Stimulated activated CD8-positive, alpha-beta memory T cell treated with anti-CD3 and anti-CD28 coated beads, Interleukin-12 subunit alpha, Interleukin-12 subunit beta, amount 100 ng/mL, for 1 hour (primary cell): ENCODE measurements at places on chromosomes 16 and 17.

- no peak for DNase-seq
These were observed 16.0 kb downstream of the SLC38A8 start for GRCh38 chr16:84026606-84027005.

- no peak for DNase-seq
These were observed 8.5 kb downstream of the NAGPA start for GRCh38 chr16:5025171-5025632.

- DNase-seq, result no peak
These were observed 363.8 kb upstream of the HSBP1 start for GRCh38 chr16:83443972-83444371.

DNA sequence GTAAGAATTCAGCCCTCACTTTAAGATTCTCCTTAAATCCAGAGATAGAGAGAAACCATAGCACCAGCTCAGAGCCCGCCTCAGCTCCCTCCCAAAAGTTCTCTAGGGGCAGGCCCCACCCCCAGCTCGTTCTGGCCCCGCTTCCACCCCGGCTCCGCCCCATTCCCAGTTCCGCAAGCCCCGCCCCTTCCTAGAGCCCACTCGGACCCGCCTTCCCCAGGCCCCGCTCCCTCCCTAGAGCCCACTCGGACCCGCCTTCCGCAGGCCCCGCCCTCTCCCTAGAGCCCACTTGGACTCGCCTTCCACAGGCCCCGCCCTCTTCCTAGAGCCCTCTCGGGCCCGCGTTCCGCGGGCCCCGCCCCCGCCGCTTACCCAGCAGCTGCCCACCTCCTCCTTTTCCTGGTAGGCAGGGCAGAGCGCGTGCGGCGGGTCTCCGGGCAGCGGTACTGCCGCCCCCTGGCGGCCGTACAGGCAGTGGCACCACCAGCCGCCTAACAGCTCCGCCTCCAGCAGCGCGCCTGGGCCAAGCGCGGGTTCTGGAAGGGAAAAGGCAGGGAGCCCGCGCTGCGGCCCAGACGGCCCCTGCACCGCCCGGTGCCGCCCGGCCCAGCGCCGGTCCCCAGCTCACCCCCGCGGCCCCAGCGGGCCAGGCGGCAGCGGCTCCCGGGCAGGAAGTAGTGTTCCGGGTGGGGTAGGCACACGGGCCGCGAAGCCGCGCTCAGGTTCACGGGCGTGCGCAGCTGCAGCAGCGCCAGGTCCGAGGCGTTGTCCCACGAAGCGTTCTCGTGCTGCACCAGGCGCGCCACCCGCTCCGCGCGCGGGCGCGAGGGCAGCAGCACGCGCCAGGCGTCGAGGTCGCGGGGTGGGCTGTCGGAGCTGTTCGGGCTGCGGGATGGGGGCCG is 6.8 kb upstream of the PRSS8 start:
- DNase-seq, result peak; percentile 92

GRCh38 chr17:77147357-77147801 is 6.6 kb downstream of the SEC14L1 start:
- no peak for DNase-seq

DNA sequence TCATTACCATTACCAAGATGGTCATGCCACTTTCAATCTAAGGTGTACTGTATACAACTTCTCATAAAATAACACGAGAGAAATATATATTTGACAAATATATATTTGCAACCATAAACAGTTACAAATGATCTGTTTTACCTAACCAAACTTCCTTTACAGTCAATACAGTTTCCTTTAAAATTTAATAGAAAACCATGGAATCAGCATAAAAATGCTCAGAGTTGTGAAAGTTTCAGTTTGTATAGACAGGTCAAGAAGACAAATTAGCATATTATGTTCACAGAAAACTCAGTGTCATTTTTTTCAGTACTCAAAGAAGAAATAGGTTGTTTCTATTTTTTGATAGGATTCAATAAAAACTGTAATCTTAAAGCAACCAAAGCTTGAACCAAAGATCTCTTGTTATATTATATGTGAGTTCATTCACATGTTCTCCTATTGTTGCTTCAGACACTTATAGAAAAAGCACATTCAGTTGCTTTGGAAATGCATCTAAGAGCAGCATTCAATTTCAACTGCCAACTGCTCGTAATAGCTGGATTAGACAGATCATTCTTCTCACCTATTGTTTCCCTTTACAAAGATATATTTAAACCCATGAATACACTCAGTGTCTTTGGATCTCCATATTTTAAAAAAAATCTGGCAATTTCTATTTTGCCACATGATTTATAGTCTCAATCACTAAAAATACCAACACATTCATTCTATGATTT is 15.1 kb downstream of the SSH2 start:
- no peak for DNase-seq

DNA sequence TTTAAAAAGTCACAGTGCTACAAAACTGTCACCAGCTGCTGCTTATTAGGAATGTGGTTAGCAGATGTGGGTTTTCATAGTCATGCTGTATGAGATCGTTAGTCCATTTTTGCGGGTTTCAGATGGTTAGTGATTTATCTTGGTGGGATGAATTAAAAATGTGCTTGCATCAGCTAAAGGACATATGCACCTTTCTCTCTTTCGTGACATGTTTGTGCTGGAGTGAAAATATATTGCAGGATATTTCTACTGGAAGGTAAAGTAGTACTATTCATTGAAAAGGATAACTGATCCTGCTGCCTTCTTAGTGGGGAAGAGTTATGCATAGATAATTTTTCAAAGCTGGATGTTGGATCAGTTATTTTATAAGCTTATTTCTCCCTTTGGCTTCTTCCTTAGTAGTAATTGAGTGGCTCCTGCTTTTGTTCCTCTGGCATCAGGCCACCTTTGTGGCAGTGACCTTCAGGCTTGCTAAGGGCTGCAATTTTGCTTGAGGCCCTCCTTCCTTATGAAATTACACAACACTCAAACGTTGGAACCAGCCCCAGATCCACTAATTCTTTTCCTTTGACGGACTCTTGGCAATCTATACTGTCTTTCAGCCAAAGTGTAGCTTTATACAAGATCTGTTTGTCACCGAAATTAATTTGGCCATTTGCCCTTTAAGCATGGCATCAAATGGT is 7.5 kb upstream of the SNTB2 start:
- DNase-seq, result no peak

- no peak for DNase-seq
These were observed 14.0 kb downstream of the HS3ST3A1 start for GRCh38 chr17:13587487-13588338.

DNA sequence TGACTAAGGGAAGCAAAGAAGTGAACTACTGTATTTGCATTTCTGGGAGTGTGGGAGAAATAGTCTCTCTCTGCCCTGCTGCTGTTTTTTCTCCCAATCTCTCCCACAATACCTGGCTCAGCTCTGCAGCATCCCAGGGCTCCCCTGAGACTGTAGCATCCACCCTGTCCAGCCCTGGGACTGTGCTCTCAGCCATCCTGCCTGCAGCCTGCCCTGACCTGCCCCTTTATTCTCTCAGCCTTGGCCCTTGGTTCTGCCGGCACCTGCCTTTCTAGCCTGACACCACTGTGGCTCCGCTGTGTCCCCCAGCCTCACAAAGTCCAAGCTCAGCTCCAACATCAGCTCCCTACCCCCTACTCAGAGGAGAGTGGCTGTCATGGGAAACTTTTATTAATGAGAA is 1.9 kb downstream of the PDILT start:
- no peak for DNase-seq

DNA sequence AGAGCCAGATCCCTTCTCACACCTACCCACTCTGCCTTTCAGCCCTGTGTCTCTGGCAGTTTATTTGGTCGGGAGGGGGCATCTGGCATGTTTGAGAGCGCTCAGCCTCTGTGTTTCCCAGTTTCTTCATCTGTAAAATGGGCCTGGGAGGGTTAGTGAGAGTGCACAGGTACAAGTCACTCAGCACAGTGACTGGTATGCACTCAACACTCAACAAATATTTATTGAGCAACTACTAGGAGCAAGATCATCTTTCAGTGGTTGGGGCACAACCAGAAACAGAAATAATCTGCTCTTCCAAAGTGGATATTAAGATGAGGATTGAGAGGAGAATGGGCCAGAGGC is 13.7 kb upstream of the SRCIN1 start:
- no peak for DNase-seq

DNA sequence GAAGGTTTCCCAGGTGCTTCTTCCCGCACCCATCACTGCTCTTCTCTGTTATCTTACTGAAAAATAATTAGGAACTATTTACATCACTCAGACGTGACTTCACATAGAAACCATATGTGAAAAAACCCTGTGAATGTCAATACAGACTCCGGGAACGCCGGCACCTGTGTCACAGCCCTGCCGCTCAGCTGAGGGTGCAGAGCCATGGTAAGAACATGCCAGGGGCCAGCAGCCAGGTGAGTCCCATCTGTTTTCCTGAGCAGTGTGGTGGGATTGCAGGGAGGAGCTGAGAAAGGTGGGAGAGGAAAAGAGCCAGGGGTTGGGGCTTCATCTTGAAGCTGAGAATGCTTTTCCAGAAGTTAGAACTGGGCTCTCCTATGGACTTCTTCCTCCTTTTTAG is 13.7 kb downstream of the FOXF1 start:
- DNase-seq, result no peak

DNA sequence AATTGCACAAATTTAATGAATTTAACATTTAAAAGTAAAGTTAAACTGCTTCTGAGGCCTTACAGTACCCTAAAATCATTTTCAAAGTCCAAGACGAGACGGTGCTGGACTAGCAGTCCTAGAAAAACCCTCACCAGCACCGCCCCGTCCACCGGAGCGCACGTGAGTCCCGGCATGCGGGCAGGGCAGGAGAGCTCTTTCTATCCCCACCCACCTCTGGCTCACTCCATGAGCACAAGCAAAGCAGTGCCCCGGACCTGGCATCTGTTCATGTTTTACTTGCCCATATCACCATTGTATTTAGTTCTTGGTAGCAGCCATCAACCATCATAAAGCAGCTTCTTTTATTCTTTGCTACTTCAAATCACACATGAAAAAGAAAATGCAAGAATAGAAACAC is 41.7 kb downstream of the ANKRD11 start:
- DNase-seq, result no peak

- DNase-seq, result no peak
These were observed 33.8 kb downstream of the FA2H start for GRCh38 chr16:74740795-74741304.

DNA sequence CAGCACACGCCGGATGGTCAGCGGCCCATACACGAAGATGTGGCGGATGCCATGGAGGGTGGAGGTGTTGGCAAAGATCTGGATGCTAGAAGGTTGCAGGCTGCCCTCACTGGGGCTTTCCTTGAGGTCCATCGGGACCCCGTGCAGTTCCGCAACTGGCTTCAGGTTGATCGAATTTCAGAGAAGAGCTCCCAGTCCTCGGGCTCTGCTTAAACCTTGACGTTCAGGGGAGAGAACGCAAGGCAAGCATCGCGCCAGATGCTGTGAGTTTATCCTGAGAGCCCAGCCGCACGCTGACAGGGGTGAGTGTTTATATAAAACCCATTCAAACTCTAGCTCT is 98.7 kb upstream of the CCL2 start:
- no peak for DNase-seq

DNA sequence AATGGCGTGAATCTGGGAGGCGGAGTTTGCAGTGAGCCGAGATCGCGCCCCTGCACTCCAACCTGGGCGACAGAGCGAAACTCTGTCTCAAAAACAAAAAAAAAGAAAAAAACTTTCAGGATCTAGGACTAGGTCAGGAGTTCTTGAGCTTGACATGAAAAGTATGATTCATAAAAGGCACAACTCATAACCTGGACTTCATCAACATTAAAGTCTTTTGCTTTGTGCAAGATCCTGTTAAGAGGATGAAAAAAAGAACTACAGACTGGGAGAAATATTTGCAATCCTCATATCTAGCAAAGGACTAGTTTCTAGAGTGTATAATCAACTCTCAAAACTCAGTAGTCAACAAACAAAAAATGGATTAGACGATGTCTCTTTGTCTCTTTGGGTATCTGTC is 40.0 kb downstream of the TBC1D16 start:
- no peak for DNase-seq

DNA sequence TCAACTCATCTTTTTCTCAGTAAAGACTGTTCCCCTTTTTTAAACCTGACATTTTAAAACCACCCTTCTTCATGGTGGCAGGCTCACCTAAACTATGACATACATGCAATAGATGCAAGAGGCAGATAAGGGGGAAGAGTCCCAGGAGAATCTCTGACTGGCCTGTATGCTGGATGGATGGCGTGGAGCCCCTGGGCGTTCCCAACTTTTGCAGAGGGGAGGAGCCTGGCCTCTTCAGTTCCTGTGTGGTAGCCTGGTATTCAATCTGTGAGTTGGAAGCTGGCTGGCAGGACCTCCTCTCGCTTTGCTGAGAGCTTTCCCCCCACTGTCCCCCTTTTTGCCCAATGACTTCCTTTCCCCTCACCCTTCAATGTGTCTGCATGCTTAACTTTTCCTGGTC is 217.6 kb upstream of the CA10 start:
- DNase-seq, result no peak

DNA sequence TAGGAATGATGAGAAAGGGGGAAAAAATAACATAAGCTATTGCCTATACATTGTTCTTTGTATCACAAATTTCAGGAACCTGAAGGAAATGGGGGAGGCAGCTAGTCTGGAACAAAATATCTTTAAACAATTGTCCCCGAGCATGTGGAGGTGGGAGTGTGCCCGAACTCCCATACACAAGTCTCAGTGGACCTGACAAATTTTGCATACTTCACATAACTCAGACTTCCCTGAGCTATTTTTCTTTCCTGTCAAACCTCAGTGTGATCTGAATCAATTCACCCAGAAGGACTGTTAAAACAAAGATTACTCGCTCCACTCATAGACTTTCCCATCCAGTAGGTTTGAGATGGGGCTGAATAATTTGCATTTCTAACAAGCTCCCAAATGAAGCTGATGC is 1.6 kb upstream of the XPO6 start:
- DNase-seq, result no peak

- DNase-seq, result no peak
These were observed 85.3 kb downstream of the ENGASE start for GRCh38 chr17:79159926-79160325.

- DNase-seq, result no peak
These were observed 7.3 kb downstream of the ST6GALNAC2 start for GRCh38 chr17:76578376-76578775.

DNA sequence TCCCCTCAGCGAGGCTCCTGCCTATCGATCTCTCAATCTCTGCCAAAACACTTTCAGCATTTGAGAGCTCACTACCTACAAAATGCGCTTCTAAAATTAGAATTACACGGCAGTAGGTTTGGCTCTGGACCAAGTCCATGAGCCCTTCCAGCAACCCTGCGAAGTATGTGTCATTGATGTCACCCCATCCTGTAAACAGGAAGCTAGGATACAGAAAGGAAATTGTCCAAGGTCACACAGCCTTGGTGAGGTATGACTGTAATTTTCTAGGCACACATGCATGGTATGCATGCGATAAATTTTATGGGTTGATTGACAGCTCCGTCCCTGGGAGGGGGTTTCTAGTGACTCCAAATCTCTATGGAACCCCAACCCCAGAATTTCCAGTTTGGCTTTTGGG is 330.3 kb upstream of the CDH5 start:
- DNase-seq, result no peak

GRCh38 chr17:64270885-64271284 is 7.8 kb upstream of the TEX2 start:
- DNase-seq, result no peak

- no peak for DNase-seq
These were observed 8.9 kb downstream of the METTL22 start for GRCh38 chr16:8630255-8630953.

GRCh38 chr16:48511071-48511540 is 98.9 kb downstream of the N4BP1 start:
- no peak for DNase-seq
